T-helper 17 cell (primary cell): ENCODE measurements at places on chromosomes 6 and 20. TPM values are rescaled to one million over a fixed set of nuclear protein-coding genes. Genes with fewer than 3 reads are reported as not detected.

GRCh38 chr6:130836055-130836640 lies 8.9 kb downstream of the SMLR1 start:
- no peak for DNase-seq

DNA sequence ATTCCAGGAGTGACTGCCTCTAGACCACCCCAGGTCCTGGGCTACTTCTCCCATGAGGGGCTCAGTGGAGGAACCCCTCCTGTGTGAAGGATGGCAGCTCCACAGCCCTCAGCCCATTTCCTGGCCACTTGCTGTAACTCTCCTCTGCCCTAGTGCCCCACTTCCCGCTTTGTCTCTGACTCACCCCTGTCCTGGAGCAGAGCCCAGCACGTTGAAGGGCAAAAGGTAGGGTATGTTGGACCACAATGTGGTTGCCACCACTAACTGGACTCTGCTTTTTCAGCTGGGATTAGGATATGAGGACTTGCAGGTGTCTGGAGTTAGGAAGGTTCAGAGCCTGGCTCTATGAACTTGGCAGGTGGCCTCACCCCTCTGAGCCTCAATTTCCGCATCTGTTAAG lies 2.4 kb downstream of the MYBL2 start:
- DNase-seq, result no peak

RNF144B gene
- 4.6 TPM for total RNA-seq

AVP gene
- not detected for total RNA-seq

- DNase-seq, result no peak
Measured at GRCh38 chr6:29597184-29597583, 12.3 kb downstream of the OR2H2 start.

COL21A1 gene
- total RNA-seq, result not detected

DNA sequence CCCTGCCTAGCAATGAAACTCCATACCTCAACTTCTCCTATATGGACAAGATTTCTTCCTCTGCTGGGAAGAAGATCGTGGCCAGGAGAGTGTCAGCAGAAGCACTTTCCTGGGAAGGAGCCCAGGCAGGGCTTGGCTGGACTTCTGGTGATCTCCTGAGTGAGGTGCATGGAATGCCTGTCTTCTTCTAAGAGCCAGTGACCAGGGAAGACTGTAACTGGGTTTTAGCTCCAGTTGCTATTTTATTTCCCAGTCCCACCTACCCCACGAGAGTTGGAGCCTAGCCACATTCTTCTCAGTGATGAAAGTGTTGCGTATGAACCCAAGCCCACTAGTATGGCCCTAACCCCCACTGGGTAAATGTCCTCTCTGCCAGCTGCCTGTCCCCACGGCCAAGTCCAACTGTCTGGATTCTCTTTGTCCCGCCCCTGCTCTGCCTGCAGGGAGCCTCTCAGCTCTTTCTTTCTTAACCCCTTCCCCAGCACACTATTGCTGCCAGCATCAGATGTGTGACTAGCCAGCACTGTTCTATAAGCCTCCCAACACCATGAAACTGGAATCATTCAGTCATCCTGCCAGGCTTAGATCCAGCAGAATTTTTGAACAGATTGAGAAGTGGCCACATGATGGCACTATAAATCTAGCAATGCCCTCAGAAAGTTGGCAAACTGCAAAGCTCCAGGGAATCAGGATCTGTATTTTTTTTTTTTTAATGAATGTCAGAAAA lies 69.8 kb upstream of the FAM184A start:
- DNase-seq, result no peak

DNA sequence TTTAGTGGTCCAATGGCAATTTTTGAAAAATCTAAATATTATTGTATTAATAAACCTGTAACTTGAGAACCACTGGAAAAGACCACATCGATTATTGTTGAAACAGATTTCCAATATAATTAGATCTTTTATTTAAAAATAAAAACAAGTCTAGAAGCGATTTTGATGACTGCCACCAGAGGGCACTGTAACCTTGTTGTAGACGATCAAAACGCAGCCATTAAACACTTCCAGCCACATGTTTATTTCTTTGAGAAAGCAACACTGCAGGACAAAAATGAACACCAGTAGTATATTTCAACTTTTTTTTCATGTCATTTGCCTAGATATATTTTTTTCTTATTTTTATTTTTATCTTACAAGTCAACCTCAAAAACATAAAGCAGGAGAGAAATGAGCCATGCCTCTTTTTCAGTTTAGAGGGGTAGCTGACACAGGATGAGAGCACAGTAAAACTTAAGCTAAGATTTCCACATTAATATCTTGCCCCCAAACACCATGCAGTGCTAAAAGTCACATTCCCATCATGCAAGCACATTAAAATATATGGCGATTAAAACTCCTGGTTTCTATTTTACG lies 115.4 kb downstream of the OPRM1 start:
- DNase-seq, result peak; percentile 53

DNA sequence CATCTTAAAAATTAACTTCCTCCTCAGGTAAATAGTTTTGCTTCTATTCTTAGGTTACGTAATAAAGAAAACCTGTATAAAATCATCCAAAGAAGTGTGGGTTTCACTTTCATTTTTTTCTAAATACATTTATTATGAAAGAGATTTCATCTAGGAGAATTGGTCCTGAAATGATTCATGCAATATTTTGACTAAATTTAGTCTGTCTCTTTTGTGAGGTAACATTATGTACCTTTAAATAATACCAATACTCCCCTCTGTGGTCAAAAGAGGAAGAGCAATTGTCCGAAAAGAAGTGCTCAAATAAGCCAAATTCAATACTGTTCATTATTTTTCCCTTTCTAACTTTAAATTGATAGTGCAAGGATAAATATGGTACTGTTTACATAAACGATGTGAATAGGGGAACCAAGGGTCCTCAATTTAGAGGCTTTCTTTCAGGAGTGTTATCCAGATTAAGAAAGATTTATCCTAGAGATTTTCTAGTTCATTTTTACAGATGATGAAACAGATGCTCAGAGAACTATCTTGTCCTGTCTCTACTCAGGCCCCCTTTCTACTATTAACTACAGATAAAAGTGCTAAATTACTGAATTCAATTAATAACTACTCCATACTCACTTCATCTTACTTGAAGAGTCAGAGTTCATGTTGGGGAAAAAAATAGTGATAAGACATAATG lies 26.2 kb downstream of the CYP39A1 start:
- no peak for DNase-seq

IMPG1 gene
- not detected for total RNA-seq

PRPH2 gene
- not detected for total RNA-seq

GRCh38 chr6:131058236-131058635 lies 4.8 kb downstream of the EPB41L2 start:
- no peak for DNase-seq

SLC17A3 gene
- total RNA-seq, result 2.4 TPM

- no peak for DNase-seq
Measured at GRCh38 chr6:37587866-37588734, 88.4 kb upstream of the CCDC167 start.

- DNase-seq, result no peak
Measured at GRCh38 chr6:100948381-100949133, 67.4 kb upstream of the ASCC3 start.

GRCh38 chr6:167426651-167427050 lies 101.8 kb downstream of the TTLL2 start:
- no peak for DNase-seq

ZNF334 gene
- total RNA-seq, result 0.21 TPM

YWHAB gene
- 176 TPM for total RNA-seq

GRCh38 chr6:429515-430121 lies 38.1 kb downstream of the IRF4 start:
- no peak for DNase-seq

DNA sequence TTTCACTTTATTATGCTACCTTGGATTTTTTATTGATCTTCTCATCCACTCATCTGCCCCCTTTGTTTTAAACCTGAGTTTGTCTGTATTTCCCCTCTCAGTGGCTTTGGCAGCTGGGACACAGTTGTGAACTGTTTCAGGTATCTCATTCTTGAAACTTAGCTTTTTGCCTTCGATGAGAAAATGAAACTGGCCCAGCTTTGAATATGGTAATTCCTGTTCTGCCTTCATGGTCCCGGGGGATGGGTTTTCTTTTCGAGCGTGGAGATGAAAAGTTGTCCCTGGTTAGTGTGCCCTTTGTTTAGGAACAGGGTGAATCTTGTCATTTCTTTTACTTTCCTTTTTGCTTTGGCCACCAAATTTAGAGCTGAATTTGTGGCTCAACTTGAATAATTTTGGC lies 25.6 kb downstream of the DHX35 start:
- no peak for DNase-seq

CST5 gene
- total RNA-seq, result not detected

DNA sequence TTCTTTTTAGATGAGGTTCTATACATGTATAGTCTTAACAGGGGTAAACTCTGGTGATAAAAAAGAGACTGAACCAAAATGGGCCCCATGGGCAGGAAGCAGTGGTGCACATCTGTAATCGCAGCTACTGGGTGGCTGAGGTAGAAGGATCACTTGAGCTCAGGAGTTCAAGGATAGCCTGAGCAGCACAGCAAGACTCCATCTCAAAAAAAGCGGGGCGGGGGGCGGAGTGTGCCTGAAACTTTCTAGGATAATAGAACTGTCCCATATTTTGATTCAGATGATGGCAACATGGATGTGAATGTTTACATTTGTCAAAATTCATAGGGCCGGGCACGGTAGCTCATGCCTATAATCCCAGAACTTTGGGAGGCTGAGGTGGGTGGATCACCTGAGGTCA lies 48.8 kb upstream of the TAF8 start:
- no peak for DNase-seq

DNA sequence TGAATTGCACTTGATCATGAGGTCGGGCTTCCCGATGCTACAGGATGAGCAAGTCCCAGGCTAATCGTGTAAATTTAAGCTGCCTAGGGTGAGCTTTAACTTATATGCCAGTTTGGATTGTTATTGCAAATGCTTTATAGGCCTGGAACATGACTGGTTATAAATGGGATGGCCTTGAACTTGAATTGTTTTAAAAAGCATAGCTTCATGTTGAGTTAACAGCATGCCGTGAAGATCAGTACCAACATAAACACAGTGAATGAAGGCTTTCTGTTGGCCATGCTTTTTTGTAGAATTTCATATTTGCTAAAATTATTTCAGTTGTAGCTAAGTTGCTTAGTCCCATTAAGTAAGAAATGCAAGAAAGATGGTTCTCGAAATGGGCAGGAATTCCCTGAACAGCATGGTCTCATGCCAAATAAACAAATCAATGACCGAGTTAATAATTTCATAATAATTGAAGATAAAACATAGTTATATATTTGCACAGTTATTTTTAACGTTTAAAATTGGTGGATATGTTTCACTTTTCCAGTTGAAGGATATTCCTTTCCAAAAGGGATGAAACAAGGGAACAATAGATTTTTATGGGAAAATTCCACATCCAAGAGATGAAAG lies 76.6 kb upstream of the ARID1B start:
- DNase-seq, result no peak

- peak; percentile 36 for DNase-seq
Measured at GRCh38 chr6:45586216-45587171, 208.8 kb upstream of the SUPT3H start.

ME1 gene
- total RNA-seq, result 0.97 TPM

FANCE gene
- total RNA-seq, result 4.5 TPM

GRCh38 chr20:33606118-33606771 lies 55.9 kb upstream of the C20orf144 start:
- no peak for DNase-seq

GRCh38 chr20:58136149-58136484 lies 92.3 kb downstream of the ANKRD60 start:
- no peak for DNase-seq

DNA sequence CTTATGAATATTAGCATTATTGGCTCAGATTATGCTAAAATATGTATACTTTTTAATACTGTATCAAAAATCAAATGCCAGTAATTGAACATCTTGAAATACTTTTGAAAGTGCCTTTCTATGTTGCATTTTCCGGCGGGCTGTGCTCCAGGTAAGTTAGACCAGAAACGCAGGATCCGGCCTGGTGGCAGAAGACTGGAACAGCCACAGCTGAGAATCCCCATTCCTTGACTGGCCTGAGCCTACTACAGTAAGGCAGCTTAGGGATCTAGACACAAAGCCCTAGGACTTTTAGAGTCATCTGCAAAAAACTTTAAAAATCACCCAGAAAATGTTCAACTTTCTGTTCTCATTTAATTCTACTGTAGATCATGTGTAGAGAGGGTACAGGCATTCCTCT lies 138.8 kb upstream of the C6orf118 start:
- DNase-seq, result no peak

DNA sequence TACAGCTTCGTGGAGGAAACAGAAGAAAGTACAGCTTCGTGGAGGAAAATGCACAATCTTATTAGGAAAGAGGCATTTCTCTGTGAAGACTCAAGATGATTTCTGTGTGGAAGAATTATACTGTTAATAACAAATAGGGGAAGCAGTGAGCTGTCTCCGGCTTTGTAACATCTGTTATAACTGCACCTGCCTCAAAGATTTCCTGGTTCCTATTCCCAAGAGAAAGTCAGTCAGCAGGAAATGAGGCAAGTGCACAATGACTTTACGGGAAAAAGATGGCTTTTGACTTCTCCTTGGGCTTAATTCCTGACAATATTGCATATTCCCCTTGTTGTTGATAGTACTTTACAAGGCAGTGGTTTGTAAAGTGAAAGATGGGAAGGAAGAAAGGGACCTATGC lies 538.5 kb downstream of the BMP2 start:
- no peak for DNase-seq

- DNase-seq, result no peak
Measured at GRCh38 chr6:42236030-42236429, 18.4 kb upstream of the MRPS10 start.

DNA sequence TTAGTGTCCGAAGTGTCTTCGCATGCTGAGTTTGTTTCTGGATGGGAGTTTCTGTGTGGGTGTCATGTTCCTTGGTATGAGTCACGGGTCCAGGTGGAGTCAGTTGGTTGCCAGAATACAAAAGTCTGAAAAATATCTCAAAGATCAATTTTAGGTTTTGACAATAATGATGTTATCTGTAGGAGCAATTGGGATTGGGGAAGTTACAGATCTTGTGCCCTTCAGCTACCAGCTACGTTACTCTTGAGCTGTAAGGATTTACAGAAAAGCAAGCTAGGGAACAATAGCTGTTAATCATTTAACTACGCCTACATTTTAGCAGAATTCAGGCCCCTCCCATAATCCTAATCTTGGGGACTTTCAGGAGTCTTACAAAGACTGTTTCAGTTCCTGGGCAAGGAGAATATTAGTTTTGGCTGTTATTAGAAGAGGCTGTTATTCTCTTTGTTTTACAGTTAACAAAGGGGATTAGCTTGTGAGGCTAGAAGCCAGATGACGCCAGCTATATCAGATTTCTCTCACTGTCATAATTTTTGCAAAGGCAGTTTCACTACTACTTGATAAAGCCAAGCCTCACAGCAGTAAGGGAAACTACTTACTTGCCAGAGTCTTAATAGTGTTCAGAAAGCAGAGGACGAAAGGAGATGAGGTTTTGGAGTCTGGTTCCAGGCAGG lies 15.4 kb upstream of the SLC22A16 start:
- DNase-seq, result no peak

DNA sequence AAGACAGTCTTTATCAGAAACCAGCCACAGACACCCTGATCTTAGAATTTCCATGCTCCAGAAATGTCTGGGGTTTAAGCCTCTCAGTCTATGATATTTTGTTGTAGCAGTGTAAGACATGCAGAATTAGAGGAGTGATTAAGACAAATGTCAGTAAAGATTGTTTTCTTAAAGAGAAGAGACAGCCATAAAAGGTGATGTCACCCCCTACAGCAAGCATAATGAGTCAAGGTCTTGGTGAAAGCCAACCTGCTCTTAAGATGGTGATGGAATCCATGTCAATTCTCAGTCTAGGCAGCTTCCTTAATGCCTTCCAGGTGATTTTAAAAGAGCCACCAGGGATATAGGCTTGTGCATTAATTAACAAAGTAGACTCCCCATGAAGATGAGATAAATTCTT lies 849.9 kb upstream of the EPHA7 start:
- no peak for DNase-seq

RAET1L gene
- total RNA-seq, result not detected
